ENCODE measurements at places on chromosomes 1 and 21.

DNA sequence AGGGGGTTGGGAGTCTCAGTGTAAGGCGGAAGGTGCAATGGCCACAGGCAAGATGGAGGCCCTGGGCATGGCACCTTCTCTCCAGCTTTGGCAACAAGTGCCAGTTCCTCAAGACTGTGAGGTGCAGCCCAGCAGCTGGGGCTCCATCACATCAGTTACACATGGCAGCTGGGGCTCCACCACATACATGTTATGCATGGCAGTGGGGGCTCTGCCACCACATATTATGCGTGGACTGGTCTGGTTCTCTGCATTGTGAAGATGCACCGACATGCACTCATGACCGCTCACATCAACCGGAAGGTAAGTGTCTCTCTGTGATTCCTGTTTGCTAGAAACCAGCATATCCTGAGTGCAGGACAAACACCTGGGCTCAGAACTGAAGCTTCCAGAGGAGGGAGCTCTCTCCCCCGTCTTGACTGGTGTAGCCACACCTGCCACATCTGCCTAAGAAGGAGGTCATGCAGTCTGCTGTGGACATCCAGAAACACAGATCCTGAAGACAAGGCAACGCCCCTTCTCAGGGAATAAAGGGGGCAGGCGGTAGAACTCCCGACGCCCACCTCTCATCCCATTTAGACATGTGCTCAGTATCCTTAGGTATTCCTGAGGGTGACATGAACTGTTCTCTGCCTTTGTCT is 104.1 kb upstream of the TMPRSS2 start:
- no peak for DNase-seq

GRCh38 chr1:215807911-215808436 is 240.9 kb downstream of the KCTD3 start:
- DNase-seq, result no peak

DNA sequence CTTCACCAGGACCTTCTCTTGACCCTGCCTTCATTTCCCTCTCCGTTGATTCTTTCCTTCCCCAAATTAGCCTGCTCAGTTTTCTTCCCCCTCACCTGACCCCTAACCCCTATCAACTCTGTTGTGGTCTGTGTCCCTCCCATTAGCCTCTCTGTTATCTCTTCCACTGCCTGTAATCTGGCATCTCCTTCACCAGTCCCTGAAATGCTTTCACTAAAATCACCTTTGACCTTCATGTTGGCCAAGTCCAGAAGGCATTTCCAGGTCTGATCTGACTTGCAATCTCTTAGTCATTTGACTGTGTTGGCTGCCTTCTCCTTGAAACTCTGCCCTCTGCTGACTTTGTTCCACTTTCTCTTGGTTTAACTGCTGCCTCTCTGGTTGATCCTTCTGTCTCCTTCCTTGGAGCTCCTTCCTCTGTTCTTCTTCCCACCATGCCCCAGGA is 28.2 kb downstream of the ATP8B2 start:
- DNase-seq, result no peak

DNA sequence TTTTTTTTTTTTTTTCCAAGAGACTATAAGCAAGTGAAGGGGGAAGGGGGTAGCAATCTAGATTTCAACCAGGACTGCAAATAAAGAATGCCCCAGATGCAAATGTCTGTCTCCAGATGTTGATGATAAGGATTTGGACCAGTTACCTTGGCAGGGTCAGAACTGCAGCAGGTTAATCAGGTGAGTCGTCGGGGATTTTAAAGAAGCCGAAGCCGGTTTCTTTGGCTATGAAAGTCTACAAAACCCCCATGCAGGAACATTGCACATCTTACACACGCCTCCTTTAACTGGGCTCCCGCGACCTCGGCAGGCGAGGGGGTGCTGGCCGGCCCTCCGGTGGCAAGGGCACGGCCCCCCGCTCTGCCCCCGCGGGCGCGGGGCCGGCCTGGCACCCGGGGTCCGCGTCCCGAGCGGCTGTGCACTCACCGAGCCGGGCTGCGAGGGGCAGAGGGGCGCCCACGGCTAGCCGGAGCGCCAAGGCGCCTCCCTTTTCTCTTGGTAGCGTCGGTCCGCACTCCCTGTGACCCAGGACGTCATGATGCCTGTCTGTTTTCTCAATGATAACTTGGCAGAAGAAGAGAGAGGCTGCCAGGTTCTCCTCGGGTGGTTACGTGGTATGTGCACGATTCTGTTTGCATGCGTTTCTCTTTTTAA is 366.3 kb upstream of the ESRRG start:
- DNase-seq, result no peak

DNA sequence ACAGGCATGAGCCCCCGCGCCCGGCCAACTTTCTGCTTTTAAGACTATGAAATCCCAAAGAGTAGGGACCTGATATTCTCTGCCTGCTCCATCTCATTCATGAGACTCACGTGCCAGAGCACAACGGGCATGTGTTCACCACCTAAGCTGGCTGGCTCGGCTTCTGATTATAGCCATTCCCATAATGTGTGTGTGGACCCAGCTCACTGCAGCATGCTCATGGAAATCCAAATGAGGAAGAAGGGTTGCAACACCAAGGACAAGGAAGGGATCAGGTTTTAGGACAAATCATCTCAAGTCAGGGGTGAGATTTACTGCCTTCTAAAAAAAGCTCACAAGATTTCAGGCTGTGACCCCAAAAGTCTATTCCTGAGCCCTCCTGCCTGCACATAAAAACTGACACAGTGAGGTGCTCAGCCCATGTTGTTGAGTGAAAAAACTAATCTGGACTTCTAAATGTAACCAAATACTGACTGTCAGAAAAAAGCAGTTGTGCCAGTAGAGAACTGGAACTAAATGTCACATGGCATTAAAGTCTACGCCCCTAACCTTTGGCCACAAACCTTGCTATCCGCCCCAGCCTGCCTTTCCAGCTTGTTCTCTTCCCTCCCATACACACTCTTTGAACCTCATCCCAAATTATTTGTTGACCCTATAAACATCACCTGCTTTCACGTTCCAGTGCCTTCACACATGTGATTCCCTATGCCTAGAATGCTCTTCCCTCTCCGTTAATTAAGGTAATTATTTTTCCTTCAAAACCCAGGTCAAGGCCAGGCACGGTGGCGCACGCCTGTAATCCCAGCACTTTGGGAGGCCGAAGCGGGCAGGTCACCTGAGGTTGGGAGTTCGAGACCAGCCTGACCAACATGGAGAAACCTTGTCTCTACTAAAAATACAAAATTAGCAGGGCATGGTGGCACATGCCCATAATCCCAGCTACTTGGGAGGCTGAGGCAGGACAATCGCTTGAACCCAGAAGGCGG is 9.1 kb upstream of the COA7 start:
- DNase-seq, result no peak

- no peak for DNase-seq
These were observed 6.7 kb upstream of the AHCYL1 start for GRCh38 chr1:109977657-109978378.

DNA sequence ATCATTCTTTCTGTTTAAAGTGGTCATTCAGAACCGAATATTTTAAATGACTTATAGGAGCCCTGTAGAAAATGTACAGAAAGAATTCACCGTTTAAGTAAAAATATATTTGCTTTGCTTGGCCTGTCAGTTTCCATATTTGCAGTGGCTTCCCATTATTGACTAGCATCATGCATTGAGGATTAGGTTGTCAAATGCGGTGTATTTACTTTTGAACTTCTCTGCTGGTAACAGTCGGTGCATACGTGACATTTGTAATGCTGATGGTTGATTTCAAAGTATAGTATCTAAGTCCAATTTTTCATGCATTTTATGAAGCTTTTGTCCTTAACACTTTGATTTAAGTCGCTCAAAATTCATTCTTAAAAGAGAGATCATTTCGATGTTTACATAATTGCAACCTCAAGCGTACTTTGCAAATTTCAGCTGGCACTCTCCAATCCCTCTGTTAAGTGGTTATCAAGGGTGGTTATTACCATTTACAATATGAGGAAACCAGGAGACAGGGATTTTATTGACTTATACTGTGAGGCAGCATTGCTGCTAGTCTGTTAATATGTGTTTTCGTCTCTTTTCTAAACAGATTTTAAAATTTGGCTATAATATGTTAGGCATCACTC is 201.6 kb downstream of the SDCCAG8 start:
- DNase-seq, result no peak

DNA sequence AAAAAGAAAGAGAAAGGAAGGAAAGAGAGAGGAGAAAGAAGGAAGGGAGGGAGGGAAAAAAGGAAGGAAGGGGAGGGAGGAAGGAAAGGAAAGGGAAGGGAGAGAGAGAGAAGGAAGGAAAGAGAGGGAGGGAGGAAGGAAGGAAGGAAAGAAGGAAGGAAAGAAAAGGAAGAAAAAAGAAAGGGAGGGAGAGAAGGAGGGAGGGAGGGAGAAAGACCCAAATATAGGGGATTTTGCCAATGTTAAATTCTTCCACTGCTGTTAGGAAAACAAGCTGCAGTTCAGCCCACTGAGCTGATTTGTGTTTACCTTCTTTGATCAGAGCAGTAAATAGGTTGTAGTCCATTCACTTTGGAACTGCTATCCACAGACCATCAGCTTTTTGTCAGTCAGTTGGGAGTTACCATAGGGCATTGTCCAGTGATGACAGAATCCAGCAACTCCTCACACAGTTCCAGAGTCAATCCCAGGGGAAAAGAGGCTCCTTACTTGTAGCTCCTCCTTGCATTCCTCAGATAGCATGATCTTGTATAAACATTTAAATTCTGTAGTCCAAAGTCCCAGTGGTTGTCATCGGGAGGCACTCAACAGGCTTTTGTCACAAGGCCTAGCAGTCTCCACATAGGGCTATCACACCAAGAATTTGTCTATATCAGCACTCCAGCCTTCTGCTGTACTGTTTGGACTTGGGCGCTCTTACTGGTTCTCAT is 13.5 kb upstream of the PPP1R8 start:
- DNase-seq, result no peak

DNA sequence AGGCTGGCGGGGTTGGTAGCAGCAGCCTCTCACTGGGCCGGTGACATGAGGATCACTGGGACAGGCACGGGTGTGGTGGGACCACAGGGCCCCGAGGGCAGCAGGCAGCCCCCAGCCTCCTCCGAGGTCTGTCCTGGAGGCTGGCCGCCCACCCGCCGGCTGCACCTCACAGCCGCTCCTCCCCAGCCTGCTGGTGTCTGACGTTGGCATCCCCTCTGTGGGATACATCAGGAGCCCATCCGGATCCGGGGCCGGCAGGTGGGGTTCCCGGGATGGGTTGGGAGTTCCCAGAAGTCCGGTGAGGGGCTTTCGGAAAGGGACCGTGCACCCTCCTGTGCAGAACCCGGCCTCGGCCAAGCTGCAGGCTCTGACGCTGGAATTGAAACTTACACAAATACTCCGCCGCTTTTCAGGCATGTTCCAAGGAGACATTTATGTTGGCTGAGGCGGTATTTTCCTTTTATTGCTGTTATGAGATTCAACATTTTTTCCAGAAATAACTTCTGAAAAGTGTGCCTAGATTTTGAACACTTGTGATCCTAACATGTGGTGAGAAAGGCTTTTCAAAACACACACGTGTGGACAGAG is 142.1 kb upstream of the ARHGEF16 start:
- DNase-seq, result no peak

GRCh38 chr1:167765496-167765895 is 43.7 kb downstream of the MPZL1 start:
- DNase-seq, result no peak

DNA sequence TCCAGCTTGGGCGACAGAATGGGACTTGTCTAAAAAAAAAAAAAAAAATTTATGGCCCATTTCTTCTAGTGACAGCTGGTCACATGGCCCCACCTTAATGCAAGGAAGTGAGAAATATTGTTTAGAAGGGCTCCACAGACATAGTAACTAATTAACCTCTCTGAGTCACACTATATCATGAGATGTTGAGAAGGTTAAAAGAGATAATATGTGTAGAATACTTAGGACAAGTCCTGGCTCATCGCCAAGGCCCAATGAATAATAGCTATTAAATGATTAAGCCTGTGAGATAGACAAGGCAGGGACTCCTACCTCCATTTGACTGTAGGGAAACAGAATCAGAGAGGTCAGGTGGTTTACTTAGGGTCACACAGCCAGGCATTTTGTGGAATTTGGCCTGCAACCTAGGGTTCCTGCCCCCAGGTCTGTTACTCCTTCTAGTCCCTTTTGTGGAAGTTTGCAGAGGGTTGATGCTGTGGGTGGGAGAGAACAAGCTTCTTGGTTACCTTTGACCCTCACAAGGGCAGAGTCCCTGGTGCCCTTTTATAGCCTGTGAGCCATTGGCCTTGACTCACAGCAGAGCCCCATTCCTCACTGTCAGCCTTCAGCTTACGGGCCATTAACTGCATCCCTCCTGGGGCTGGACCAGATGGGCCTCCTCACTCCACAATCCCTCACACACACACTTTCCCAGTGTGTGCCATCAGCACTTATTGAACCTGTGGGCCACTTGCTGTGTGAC is 48.5 kb downstream of the OPRD1 start:
- DNase-seq, result no peak

DNA sequence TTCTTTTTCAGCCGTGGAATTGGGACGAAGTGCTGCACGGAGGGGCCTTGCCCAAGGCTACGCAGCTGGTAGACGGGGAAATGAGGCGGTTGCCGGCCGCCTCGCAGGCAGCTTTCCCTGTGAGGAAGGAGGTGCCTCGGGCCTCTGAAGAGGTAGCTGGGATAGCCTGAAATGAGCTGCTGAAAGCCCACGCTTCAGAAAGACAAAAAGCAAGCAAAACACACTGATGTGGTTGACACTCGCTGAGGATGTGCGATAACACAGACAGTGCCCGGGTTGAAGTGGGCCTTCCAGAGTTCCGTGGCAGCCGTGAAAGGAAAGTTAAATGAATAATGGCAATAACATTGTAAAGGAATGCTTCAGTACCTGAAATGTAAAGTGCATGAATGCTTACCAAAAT is 47.2 kb downstream of the S1PR1 start:
- DNase-seq, result no peak

GRCh38 chr1:175597969-175598765 is 145.2 kb downstream of the TNR start:
- no peak for DNase-seq

GRCh38 chr1:21003281-21004045 is 173.2 kb downstream of the EIF4G3 start:
- no peak for DNase-seq

DNA sequence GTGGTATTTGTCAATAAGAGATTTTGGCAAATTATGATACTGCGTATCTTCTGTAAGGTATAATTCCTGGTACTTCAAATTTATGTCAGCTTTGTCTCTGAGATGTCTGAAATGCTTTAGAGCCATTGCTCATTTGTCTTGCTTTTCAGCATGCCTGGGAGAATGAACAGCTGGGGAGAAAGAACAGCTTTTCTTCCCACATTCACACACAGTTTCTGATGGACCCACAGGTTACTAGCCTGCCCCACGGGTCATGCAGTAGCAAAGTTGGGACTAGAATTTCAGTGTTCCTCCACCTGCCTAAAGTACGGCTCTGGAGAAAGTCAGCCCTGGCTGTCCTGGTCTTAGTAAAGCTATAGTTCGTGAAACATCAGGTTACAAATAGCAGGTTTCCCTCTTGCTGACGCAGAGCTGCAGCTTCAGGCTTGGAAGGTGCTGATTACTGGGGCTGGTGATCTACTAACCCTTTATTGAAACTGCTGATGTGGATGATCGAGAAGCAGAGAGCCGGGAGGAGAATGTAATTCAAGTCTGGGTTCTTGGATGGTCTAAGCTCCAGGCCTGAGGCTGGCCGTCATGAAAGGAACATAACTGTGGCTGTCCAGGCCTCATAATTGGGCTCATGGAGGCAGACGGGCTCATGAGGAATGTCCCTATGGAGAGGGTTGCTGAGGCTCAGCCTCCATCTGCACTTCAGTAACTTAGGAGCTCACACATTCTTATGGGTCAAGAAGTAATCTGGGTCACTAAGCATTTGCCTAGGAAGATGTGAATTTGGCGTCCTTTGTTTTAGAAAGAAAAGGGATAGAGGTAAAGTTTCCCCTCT is 12.4 kb downstream of the GALNT2 start:
- DNase-seq, result no peak

Data from stimulated activated CD4-positive, alpha-beta T cell treated with anti-CD3 and anti-CD28 coated beads, Interleukin-1b, Interleukin-23, amount 100 ng/mL, for 24 hours (primary cell).